ENCODE measurements at places on chromosomes 11 and 22.

- DNase-seq = no peak
These were observed 2.2 kb downstream of the PHLDB1 start for GRCh38 chr11:118609380-118610224.

DNA sequence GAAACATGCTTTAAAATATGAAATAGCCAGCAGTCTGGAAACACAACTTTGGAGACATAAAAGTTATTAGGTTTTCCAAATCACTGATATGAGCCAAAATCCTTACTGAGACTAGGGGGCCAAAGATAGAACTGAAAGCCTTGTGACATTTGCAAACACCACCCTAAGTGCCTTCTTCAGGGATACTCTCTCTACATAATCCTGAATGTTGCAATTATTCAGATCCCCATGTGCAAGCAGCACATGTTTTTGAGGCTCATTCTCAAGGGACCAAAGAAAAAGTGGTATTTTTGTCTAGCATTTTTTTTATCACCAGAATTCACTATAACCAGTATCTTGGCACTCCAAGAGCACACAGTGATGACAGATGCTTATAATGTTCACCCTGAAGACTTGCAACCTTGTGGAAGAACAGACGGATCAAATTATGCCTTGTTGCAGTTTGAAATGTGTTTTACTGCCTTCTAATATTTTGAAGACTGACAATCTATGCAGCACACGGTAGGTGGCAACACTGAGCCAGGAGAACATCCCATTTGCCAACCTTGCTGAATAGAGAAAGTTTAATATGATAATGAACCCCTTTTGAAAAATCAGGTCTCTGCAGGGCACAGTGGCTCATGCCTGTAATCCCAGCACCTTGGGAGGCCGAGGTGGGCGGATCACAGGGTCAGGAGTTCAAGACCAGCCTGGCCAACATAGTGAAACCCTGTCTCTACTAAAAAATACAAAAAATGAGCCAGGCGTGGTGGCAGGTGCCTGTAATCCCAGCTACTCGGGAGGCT, 78.5 kb downstream of the PLEKHA7 start:
- DNase-seq = no peak

DNA sequence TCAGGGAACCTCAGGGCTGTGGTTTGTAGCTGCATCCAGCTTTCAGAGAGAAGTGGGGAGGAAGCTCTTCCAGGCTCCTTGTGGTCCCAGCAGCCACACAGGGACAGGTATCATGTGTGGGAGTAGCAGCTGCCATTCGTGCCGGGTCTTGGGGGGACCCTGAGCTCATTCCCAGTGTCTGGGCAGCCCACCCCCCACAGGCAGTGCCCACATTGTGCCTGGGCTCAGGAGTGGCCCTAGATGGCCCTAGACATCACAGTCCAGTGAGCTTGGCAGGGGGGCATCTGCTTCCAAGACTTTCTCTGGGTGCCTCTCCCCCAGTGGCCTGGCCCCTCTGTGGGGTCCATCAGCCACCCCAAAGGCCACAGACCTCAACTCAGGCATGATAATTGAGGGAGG, 619.7 kb downstream of the BRD1 start:
- DNase-seq = no peak

DNA sequence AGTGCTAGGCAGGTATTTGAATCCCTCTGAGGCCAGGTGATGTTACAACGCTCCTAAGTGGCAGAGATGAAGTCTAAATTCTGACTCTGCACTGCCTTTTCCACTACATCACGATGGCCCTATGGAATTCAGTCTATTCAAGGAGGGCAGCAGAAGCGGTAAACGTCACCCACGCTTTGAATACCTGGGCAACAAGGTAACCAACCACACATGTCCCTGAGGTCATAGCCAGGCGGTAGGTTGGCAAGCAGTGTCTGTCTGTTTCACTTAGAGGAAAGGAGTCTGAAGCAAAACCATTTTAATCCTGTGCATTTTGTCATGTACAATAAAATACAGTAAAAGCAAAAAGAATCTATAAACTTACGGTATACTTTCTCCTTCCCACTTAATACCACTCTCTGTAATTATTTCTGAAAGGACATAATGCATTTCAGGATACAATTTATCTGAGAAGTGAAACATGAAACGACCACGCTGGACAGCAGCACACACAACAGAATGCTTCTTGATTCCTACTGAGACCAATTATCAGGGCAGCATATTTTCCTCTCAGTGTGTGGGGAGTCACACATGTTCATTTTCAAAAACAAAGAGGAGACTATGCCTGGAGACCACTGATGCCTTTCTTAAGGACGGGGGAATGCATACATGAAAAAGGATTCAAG, 51.3 kb downstream of the PRDM10 start:
- no peak for DNase-seq

GRCh38 chr11:8676458-8676857, 6.0 kb downstream of the TRIM66 start:
- DNase-seq = no peak

DNA sequence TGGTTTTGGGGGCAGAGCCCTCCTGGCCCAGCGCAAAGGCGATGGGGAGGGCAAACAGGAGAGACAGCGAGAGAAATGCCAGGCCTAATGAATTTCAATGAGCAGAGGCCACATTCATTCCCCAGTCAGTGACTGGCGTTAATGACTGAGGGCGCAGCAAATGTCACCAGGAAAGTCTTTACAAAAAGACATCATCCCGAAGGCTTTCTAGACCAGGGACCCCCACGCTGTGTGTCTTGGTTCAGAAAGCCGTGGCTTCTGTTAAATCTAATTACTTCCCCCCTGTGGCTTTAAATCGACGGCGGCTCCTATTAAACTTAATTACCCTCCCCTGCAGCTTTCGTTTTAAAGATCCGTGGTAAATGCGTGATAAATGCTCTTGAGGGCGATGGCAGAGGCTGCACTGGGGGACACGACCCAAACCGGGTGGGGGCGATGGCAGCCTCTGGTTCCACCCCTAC, 1.6 kb upstream of the FGF19 start:
- no peak for DNase-seq

DNA sequence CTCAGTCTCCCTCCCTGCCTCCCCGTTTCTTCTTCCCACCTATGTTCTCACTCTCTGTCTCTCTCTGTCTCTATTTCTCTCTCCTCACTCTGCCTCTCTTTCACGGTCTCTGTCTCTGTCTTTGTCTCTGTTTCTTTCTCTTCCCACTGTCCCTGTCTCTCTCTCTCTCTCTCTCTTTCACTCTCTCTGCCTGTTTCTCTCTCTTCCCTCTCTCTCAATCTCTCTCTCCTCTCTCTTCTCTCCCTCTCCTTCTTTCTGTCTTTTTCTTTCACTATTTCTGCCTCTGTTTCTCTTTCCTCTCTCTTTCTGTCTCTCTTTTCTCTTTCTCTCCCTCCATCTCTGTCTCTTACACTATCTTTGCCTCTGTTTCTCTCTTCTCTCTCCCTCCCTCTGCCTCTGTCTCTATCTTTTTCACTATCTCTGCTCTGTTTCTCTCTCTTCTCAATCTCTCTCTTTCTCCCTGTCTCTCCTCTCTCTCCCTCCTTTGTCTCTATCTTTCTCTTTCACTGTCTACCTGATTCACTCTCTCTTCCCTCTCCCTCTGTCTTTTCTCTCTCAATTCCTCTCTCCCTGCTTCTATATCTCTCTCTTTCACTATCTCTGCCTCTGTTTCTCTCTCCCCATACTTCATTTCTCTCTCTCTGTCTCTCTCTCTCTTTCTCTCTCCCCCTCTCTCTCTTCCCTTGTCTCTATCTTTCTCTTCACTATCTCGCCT, 5.4 kb downstream of the APLNR start:
- DNase-seq = no peak
